ENCODE measurements at places on chromosomes 2 and 18.

- DNase-seq: no peak
These were observed 19.5 kb upstream of the FAM136A start for GRCh38 chr2:70321370-70321769.

- DNase-seq: no peak
These were observed 8.5 kb downstream of the PROC start for GRCh38 chr2:127426501-127427354.

DNA sequence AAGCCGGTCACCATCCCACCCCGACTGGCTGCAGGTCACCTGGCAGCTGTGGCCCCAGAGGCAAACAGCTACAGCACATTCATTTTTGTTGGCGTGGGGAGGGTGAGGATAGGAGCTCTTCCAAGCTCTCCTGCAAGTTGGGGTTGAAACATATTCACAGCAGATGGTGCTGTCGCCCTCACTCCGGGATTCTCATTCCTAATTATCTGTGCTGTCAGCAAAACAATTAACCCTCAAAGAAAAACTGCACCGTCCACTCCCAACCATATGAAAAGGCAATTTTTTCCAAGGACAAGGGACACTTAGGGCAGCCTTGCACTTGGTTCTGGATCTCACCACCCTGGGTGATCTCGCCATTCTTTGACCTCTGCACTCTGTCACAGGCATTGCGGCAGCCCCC is 68.6 kb downstream of the ZBTB7C start:
- peak; percentile 24 for DNase-seq

DNA sequence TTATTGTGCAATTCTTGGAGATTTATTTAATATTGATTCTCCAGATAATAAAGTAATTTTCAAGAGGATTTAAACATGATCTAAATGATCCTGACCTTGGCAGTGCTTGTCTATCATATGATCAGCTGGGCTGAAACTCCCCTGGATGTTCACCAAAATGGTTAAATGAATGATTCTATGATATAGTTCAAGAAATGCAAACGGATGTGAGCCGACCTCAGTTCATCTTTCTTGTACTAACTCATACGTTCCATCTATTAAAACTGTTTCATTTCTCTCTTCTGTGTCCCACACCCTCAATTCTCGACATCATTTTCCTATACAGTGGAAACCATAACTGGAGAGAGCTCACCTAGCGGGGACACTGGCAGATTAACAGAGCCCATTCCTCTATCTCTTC is 281.7 kb upstream of the CCDC68 start:
- DNase-seq: no peak

- no peak for DNase-seq
These were observed 111.2 kb upstream of the NOSTRIN start for GRCh38 chr2:168691221-168691620.

DNA sequence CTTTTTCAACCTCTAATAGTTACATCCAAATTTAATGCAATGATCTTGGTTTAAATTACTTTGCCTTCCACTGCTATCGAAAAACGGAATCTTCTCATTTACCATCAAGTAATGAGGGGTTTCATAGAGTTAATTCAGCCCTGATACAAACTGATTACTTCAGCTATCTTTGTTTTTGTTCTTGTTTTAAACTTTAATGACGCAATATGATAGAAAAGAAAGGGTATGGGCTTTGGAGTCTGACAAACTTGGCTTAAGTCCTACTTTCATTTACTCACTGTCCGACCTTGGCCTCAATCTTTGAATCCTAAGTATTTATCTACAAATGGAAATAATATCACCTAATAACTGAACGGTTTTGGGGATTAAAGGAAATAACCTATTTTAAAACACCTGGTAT is 16.1 kb downstream of the ADAM17 start:
- DNase-seq: no peak

All from cerebellar nuclear complex (tissue), 1 donor.